Gastrocnemius medialis (tissue), 4 donors: ENCODE measurements at places on chromosomes 6 and 20. TPM values are rescaled to one million over a fixed set of nuclear protein-coding genes. Genes with fewer than 3 reads are reported as not detected.

- DNase-seq, result peak; percentile 32
Measured at GRCh38 chr6:29627755-29628418, 5.1 kb downstream of the GABBR1 start.

DNA sequence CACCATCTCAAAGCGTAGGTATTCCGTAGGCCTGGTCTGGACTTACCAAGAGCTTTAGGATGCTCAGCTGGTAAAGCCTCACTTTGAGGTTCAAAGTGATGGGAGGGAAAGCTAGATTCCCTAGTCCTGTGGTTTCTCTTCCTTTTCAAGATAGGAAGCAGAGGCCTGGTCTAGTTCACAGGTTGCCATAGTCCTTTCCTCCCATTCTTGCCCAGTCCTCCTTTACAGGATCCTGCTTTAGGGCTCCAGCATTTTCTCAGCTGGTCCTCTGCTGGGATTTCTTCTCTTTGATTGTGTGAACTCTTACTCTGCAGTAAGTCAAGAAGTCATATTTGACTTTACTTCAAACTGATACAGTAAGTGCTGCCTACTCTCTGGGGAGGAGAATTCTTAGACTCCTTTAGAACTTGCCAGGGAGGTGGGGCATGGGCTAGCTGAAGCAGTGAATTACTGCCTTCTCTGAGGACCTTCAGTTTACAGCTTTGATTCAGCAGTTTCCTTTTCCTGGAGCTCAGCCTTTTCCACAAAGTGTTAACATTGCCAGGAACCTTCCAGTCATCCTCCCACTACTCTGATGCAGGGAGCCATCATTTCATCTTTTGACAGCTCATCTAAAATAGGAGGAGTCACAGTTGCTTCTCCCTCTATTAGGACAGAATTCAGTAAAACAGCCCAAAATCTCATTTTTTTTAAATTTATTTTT lies 42.8 kb upstream of the PLCG1 start:
- DNase-seq, result no peak

DNA sequence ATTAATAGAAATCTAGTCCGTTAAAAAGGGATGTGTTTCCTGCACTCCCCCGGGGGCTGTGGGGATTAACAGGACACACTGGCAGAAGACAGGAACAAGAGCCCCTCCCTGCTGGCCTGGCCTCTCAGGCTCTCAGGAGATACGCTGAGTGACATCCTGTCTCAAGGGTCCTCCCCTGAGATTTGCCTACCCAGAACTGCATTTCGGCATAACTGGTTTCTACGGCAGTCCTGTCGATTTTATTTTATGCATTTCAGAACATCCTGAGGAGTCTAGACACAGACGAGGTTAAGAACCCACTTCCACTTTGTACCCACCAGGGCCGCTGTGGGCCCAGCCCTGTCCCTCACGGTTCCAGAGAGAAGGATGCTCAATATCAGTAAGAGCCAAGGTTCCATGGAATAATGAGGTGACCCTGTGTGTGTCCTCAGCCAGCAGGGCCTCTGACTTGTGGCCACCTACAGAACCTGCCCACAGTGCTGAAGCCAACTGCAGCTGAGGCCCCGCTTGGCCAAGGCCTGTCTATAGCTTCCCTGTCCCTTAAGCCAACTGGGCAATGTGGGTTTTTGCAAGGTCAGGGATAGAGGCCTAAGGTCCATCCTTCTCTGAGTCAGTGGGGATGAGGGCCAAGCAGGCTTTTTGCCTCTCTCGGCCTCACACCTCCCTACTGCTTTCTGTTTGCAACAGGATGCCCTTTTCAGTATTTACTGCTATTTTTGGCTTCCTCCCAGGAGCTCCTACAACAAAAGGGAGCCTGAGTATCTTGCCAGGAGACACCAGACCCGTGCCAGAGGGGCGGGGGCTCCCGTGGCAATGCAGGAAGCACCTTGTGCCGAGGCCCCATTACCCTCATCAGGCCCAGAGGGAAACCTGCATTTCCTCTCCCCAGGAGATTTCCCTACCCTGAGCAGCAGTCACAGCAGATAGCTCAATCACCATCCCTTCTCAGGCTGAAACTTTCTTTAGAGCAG lies 14.7 kb downstream of the UQCC2 start:
- DNase-seq, result no peak

GRCh38 chr6:105784179-105784578 lies 302.0 kb upstream of the PRDM1 start:
- no peak for DNase-seq

GRCh38 chr6:44630125-44631028 lies 242.9 kb downstream of the CDC5L start:
- no peak for DNase-seq

DNA sequence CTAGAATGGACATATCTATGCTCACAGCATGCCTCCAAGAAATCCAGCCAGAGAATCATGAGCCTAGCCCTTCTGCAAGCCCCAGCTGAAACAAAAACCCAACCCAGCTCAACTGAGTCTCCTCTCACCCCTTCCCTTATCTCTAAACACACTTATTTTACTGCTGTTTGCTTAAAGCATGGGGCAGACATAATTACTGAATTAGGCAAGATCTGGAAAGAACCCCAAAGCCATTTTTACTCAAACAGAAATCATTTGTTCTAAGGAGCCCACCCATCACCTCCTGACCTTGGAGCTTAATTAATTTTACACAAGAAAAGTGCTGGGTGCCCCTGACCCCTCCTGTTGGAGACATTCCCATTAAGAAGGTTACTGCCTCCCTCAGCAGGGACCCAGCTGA lies 291.6 kb downstream of the MAFB start:
- no peak for DNase-seq

GRCh38 chr6:146859795-146860495 lies 261.2 kb downstream of the ADGB start:
- DNase-seq, result no peak

DNA sequence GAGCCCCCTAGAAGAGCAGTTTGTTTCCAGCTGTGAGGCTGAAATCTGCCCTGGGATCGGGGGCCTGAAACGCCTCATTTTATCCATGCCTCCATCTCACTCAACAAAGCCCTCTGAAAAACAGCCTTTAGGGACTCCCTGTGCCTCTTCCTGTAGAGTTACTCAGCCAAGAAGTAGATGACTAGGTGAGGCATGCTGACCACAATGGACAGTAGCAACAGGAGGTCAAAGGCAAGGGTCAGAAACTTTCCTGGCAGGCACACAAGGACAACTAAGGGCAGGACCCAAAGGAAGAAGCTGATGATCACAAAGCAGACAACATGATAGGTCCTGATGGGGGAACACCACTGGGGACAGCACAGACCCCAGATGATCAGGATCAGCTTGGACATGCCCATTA lies 12.8 kb downstream of the MAS1L start:
- no peak for DNase-seq

DNA sequence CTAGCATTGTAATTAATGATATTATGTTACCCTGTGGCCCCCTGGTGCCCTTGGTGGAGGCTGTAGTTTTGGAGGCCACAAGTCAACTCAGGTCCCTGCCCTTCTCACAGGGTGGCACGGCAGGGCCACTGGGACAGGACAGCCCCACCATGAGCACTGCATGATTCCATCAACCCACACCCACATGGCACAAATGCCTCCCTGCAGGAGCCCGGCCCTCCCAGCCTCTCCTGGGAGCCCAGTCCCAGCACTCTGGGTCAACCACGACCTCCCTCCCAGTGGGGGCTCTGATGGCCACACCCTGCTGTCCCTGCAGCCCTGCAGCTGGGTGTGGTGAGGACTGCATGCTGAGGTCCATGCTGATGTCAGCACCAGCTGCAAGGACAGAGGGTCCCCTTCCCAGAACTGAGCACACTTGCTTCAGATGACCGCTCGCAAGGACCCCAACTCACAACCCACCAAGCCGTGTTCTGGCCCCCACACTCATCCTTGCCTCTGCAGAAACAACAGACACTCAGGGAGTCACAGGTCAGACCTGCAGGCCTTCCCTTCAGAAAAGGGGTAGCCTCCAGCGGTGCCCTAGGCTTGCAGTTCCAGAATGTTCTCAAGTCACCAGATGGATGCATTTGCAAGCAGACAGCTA lies 15.7 kb upstream of the CST7 start:
- no peak for DNase-seq

- DNase-seq, result no peak
Measured at GRCh38 chr20:39574061-39574460, 611.9 kb downstream of the DHX35 start.

- DNase-seq, result no peak
Measured at GRCh38 chr6:22221630-22222029, 75.2 kb downstream of the PRL start.

DNA sequence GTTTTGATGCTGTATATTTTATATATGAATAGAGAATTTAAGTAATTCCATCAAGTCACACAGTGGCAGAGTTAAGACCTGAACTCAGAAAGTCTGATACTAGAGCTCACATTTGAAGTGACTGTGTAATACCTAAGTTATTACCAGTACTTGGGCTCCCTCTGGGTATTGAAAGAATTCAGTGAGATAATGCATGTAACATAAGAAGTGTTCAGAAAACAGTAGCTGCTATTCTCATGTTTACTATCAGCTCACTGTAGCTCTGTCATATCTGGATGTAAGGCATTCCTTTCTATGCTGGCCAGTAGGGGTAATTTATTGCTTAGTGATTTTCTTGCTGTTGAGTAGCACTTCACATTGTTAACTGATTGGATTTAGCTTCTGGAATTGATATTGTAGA lies 44.6 kb downstream of the NKX2-4 start:
- no peak for DNase-seq

DNA sequence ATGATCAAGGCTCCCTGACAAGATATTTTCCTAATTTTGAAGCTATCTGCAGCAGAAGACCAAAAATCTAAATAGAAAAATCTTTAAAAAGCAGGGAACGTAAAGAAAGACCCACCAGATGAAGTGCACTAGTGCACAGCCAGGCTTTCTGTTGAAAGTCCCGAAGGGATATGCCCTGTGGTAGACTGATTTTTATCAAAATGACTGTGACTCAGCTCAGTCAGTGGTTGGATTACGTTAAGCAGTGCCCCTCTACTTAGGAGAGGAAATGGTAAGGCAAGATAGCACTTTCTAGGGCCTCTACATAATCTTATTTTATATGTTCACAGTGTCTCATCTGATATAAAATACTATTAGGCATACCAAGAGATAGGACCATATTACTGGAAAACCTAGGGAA lies 123.4 kb upstream of the RAB32 start:
- DNase-seq, result no peak

DNA sequence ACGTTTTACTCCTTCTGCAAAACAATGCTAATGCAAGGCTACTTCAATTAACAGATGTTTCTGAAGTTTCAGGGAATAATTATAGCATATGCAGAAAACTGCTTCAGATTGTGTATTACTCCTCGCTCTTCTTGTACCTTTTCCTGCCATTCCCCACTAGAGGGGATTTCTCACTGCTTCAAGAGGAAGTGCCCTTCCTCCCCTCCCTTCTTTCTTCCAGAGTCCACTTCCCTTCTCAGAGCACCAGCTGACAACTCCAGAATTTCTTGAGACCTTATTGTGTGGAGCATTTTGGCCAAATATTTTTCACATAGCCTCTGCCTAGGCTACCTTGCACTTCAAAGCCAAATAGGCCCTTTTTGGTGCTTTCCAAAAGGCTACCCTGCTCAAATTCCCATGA lies 12.7 kb upstream of the MCUR1 start:
- DNase-seq, result no peak

DNA sequence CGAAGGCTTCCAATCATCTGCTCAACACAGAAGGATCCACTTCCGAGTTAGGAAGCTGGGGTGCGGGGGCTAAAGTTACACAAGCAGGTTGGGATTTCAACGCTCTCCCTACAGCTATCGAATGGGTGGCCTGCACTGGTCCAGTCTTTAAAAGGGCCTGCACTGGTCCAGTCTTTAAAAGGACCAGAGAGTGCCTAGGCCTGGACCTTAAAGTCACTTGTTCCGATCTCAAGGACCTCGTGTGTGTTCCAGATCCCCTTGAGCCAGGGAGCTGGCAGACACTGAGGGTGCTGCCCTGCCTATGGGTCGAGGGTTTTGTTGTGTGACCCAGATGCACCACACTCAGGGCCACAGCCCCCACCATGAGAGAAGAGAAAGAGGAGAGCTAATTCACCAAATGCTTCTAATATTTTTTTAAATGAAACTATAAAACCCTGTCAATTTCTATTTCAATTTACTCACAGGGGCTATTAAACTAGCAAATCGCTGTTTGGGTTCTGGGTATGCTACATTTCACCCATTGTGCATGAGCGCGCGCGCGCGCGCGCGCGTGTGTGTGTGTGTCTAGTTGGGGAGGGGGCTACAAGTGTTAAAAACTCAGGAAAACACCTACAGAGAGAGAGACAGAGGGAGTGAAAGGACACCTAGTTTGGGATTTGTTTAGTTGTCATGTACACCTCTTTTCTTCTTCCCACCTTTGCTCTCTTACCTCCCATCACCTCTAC lies 7.5 kb downstream of the TFAP2B start:
- no peak for DNase-seq

DNA sequence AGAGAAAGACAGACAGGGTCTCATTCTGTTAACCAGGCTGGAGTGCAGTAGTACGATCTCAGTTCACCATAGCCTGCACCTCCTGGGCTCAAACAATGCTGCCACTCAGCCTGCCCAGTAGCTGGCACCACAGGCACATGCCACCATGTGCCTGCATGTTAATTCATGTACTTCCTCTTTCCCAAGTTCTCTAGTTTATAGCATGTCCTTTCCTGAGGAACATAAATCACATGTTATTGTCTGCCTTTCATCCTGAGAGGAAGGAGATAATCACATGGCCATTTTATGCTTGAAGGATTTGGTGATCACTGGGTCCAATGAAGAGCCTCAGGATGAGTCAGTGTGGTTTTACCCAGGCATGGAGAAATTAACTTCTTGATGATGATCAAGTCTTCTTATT lies 47.9 kb downstream of the COL11A2 start:
- no peak for DNase-seq

The OR2B3 gene
- total RNA-seq, result not detected

The SEL1L2 gene
- total RNA-seq, result not detected

The HLA-DRB5 gene
- total RNA-seq, result 19.0 TPM
